ENCODE measurements at places on chromosomes 12 and 14.

DNA sequence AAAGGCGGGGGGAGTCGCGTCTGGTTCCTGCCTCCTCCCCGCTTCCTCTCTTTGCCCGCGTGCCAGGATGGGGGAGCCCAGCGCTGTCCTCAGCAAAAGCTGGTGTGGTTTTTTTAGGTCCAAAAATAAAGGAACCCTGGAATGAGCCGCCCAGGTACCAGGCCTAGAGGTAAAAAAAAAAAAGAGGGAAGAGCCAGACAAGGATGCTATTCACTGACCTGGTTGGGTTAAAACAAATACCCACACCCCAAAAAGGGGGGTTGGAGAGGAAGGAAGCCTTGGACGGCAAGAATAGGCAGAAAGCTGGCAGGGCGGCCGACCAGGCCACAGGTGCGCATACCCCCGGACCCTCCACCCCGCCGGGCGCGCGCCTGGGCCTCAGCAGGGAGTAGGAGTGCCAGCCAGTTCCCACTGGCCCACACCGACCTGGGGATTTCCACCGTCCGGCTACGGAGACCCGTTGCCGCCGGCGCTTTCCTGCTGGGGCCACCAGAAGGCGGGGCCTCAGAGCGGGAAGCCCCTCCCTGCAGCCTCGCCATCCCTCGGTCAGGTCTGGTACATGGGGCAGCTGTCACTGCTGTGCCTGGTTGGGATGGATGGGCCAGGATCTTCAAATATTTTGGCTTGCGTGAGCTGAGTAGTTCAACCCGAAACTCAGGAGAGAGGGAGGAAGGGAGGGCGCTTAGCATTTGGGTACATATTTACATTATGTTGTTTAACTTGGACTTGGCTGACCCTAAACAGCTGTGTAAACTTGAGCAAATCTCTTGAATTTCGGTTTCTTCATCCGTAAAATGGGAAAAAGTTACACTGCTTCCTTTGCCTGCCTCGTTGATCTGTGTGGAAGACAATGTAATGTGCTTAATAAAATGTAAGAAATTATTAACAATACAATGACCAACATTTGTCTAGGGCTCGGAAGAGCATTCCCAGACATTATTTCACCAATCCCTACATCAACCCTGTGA lies 5.4 kb upstream of the IRF2BPL start:
- peak; percentile 96 for DNase-seq

DNA sequence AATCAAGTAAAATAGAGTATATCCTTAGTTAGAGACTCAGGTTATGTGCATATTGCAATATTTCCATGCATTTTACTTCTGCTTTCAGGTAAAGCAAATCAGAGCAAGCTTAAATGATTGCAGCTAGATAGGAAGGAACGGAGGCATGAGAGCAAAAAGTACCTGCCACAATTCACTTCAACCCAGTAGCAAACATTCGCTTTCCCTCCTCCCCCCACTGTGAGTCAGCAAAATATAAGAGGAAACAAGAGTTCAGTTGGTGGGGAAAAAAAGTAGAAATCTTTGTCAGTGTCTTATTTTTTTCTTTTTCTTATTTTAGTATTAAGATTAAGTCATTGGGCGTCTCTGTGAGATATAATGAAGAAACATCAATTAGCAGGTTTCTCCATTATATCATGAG lies 475.4 kb downstream of the NPAS3 start:
- DNase-seq: no peak

DNA sequence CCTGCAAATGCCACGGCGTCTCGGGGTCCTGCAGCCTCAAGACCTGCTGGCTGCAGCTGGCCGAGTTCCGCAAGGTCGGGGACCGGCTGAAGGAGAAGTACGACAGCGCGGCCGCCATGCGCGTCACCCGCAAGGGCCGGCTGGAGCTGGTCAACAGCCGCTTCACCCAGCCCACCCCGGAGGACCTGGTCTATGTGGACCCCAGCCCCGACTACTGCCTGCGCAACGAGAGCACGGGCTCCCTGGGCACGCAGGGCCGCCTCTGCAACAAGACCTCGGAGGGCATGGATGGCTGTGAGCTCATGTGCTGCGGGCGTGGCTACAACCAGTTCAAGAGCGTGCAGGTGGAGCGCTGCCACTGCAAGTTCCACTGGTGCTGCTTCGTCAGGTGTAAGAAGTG lies 16.8 kb downstream of the WNT5B start:
- DNase-seq: no peak

GRCh38 chr14:37447883-37448391 lies 147.1 kb downstream of the FOXA1 start:
- no peak for DNase-seq

Data from NCI-H1092 treated with DMSO at 0.1 percent for 48 hours (cell line).